ENCODE measurements at places on chromosomes 7 and 10. TPM values are rescaled to one million over a fixed set of nuclear protein-coding genes. Genes with fewer than 3 reads are reported as not detected.

CRCP gene
- 34.2 TPM for total RNA-seq

ZNF3 gene
- total RNA-seq: 44.9 TPM

C10orf95 gene
- total RNA-seq: 3.2 TPM

NRF1 gene
- total RNA-seq: 7.1 TPM

ZNF438 gene
- total RNA-seq: 5.4 TPM

FANK1 gene
- total RNA-seq: 5.3 TPM

CH25H gene
- total RNA-seq: 0.29 TPM

ABHD11 gene
- 61.3 TPM for total RNA-seq

DNA sequence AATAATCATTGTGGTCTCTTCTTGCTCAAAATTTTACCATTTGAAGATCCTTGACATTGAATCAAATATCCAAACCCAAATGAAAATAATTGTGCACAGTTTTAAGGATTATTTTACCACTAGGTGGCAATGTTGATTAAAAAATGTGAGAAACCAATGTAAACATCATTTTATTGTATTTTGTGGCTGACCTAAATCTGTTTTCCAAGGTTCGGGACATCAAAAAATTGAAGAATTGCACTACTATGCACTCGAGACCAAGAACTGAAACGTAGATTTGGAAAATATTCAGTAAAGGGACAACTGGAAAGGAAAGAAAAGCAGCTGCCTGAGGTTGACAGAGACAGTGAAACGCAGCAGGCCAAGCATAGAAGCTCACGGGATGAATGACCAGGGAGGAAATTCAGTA lies 259.3 kb downstream of the SNX13 start:
- DNase-seq: no peak

GRCh38 chr10:31700181-31700611 lies 228.4 kb downstream of the ARHGAP12 start:
- no peak for DNase-seq

DNA sequence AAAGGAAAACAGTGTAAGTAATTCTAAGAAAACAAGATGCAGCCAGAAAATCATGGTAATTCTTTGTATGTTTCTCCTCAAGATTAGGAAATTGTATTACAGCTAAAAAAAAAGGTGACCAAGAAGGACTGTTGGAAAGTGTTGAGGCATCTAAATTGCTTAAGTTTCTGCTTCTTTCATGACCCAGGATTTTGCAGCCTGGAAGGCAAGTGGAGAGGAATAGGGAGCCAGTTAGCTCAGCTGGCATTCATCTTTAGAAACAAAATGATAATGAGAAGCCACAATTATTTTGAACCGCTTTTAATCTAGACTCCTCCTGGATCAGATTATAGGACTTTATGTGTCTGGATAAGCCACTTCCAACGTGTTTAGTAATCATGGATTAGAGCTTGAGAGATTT lies 56.8 kb upstream of the TMEM229A start:
- no peak for DNase-seq

DNA sequence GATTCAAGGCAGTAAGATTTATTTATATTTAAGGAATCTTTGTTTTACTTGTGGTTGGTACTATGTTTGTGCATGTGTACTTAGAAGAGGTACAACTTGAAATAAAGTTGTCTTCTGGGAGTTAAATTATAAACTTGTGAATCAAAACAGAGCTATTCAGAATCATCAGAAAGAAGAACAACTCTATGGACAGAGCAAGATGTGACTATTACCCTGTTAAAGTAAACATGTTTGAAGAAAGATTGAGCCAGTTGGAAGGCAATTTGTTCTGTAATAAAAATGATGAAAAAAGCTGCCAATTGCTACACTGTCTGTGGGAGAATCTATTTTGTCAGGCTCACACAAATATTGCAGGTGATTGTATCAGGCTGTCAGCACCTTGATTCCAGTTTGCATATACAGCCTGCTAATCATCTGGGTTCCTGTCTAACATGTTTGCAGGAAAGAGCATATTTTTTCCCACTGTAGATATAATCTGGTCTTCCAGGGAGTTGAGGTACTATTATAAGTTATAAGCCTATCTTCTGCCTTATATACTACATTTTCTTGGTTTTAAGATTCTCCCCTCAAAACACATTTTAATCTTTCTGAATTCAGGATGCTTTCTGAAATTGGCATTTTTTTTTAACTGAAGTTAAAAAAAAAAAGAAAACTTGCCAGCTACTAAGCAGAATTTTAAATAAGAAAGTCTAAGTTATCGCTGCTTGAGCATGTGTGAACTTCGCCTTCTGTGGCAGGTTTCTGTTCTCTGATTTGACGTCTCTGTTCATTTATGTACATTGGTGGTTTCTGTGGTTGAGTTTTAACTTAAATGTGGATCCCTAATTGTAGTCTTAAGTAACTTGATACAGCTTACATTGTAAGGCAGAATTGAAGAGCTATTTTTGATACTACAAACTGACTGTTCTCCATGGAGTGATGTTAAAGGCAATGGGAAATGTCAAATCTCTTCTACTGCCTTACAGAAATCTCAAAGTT lies 46.0 kb downstream of the ZNRF2 start:
- no peak for DNase-seq

GRCh38 chr10:133351408-133352318 lies 4.5 kb downstream of the PRAP1 start:
- no peak for DNase-seq

- no peak for DNase-seq
These were observed 97.3 kb downstream of the PAXIP1 start for GRCh38 chr7:154905615-154906014.

GRCh38 chr7:123958186-123958703 lies 33.2 kb downstream of the SPAM1 start:
- DNase-seq: no peak

- DNase-seq: no peak
These were observed 390.3 kb downstream of the GRID1 start for GRCh38 chr10:85976267-85976793.

DNA sequence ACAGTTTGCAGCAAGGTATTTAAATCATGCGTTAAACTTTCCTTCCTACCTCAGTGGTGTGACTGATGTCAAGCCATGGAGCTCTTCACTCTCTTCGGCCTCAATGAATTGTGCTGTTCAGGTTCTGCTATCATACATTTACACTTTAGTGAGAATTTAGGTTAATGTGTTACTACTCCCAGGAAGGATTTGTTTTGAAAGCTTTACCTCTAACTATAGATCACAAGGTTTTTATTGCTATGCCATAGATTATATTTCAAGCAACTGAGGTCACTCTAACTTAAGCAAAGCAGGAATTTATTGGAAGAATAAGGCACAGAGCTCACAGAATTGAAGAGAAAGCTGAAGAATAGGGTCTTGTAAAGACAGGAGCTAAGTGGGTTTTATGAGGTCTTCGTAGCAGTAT lies 11.0 kb upstream of the ADD3 start:
- no peak for DNase-seq

DNA sequence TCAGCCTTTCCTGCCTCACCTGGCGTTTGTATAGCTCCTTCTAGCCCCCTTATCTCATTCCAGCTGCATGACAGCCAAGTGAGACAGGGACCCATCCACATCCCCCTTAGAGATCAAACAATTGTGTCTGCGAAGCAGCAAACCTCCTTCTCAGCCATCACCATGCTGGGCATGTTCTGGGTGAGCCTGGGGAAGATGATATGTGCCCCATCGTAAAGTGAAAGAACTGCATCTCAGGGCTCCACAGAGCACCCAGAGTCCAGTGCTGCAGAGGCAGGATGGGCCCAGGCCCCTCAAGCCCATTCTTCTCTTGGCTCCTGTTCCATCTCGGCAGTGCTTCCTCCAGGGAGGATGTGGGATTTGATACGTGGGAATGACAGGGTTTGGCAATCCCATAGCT lies 43.2 kb downstream of the FIGNL1 start:
- DNase-seq: no peak

- DNase-seq: no peak
These were observed 130.8 kb downstream of the ELFN1 start for GRCh38 chr7:1800902-1801301.

GRCh38 chr7:157337316-157338149 lies 729 bp downstream of the DNAJB6 start:
- DNase-seq: no peak

GRCh38 chr7:129091484-129092002 lies 36.6 kb upstream of the TNPO3 start:
- DNase-seq: no peak

- DNase-seq: no peak
These were observed 43.7 kb downstream of the MKLN1 start for GRCh38 chr7:131371411-131371810.

All from kidney epithelial cell (primary cell).